ENCODE measurements at places on chromosomes 1 and 21.
A peak's percentile ranks its signal among the peaks of the same experiment; 100 is the strongest.

DNA sequence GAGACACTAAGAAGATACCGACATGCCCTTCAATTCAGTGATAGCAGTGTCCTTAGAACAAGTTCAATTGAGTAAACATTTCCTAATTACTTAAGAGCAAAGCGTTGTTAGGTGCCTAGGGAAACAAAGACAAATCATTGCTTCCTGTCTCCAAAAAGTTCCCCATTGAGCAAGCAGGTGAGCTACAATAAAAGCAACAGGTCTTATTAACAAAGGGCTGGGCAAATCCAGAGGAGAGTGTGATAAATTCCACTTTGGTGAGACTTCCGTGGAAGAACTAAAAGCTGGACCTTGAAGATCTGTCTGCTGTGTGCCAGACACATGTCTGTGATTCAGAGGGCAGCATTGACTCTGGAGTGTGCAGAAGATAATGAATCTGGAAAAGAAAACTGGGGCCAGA lies 1.9 kb upstream of the TUT4 start:
- no peak for DNase-seq

- peak; percentile 7 for DNase-seq
These were observed 1069.6 kb upstream of the B3GALT2 start for GRCh38 chr1:194256010-194256409.

DNA sequence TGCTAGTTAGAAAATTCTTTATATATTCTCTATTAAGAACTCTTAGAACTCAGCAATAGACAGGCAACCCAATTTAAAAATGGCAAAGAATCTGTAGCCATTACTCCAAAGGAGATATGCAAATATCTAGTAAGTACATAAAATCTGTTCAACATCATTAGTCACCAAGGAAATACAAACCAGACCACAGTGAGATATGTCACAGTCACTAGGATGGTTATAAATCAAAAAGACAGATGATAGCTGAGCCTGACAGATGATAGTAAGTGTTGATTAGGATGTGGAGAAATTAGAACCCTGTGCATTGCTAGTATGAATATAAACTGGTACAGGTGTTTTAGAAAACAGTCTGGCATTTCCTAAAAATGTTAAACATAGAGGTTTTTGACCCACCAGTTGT lies 26.6 kb downstream of the SRSF11 start:
- DNase-seq, result no peak

- DNase-seq, result no peak
These were observed 11.4 kb upstream of the SPATC1L start for GRCh38 chr21:46195595-46196195.

DNA sequence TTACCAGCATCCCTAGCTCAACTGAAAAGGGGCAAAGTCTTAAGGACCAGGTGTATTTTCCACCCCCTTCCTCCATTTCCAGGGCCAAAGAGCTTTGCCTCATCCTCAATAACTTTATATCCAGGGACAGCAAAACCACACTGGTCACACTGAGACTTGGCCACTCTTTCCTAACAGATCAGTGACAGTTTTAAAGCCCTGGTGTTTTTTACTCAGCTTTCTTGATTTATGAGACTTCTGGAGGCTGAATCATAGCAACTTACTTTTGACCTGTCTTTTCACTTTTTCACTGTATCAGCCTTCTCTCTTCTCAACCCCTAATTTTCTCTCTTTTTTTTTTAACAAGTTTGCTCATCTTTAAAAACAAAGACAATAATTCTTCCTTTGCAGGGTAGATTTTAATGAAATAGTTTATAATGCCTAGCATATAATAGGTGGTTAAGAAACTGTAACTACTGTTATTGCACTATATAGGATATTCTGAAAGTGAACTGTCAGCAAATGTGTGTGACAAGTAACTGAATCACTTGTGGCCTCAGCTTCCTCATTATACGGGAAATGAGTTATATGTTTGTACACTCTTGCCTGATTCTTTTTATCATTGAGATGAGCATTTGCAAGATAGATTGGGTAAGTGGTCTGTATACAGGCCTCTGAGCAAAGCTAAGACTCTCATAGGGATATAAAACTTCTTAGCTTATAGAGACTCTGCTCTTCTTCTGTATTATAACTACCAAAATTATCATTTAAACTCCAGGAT lies 19.7 kb upstream of the DYNLT5 start:
- peak; percentile 44 for DNase-seq
